ENCODE measurements at places on chromosomes 7 and 10.

DNA sequence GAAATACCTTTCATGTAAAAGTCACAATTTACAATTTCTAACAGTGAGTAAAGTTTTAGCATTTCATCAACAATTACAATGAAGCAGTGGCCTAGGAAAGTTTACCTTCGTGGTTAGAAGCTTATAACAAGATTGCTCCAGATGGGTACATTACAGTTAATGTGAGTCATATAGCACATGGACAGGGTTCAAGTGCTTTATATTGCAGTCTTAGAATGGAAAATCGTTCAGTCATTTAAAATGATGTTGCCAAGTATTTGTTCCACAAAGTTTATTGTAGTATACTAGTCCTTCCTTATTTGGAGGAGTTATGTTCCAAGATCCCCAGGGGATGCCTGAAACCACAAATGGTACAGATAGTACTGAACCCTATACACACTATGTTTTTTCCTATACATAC is 174.6 kb upstream of the TARP start:
- DNase-seq, result no peak

- DNase-seq, result no peak
Measured at GRCh38 chr7:45456747-45457524, 117.2 kb upstream of the ADCY1 start.

DNA sequence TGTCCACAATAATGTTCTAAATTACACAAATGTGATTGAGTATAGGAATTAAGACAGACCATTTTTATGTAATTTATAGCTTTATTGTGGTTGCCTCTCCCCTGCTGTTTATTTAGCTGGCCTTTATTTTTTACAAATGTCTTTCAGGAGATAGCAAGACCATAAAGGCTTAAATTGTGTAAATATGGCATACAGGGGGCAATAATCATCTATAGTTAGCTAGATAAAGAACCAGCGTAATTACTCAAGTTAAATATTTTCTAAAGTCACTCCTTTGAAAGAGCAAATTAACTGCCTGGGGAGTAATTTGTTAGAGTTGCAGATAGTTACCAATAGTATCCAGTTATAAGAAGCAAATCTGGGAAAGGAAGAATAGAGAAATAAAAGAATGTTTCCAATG is at the start of gene MALRD1:
TSS of gene MALRD1 (plus strand) at position 313 of the 400 bp plus-strand sequence. CDS start 138 bp downstream, outside the sequence.
- DNase-seq, result no peak

DNA sequence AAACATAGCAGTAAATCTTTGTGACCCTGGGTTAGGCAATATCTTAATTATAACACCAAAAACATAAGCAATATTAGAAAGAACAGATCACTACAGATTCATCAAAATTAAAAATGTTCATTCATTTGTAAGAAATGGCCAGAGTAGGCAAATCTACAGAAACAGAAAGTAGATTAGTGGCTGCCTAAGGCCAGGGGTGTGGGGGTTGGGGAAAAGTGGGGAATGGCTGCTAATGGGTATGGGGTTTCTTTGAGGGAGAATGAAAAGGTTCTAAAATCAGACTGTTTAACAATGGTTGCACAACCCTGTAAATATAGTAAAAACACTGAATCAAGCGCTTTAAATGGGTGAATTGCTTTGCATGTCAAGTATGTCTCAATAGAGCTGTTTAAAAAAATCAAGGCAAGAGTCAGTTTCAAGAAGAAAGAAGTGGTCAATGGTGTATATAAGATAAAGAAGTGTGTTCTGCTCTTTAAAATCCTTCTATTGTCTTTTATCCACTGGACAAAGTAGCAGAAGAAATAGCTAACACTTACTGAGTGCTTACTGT is 42.6 kb downstream of the CDK6 start:
- DNase-seq, result no peak

DNA sequence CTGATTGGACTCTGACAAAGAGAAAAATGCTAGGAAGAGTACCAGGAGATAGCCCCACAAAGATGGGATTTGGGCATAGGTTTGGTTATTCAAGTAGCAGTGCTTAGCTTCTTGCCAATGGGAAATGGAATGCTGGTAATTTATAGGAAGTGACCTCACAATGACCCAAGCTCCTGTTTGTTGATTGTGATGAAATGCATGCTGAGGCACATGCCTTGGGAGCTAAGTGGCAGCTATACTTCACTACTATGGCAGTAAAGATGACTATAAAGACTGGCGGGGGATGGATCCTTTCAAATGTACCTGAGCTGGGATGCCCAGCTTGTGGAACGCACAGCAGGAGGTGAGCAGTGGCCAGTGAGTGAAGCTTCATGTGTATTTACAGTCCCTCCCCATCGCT is 153.8 kb downstream of the ZNF22 start:
- no peak for DNase-seq

DNA sequence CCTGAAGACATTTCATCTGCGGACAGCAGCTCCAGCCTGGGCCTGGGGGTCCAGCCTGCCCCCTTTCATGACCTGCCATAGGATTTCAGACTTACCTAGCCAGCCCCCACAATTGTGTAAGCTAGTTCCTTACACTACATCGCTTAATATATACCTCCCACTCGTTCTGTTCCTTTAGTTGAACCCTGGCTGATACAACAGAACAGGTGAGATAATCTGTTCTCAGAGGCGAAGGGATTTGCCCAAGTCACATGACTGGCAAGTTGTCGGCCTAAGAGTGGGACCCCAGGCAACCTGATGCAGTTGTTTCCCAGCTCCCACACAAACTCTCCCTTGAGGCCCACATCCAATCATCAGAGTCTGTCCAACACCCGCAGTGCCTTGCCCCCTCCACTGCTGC is 168.2 kb downstream of the SH3PXD2A start:
- no peak for DNase-seq

GRCh38 chr7:74338366-74339108 is 49.3 kb downstream of the CLIP2 start:
- DNase-seq, result no peak

DNA sequence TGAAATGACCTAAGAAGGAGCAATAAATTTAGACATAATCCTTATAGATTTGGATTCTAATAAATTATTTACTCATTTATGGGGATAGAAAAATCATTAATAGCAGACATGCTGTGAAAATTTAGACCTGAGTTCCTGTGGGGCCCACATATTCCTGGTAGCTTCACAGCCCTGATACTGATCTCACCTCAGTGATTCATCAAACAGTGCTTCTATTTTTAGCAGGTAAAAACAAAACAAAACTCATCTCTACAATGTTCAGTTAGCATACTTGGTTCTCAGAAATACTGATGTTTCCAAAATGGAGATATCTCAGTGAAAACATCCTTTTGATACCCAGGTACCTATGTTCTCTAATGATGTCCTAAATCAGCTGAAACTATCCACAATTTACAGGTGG is 841.1 kb upstream of the SORCS1 start:
- no peak for DNase-seq

Measured in iPS DF 6.9 (cell line).